ENCODE measurements at places on chromosomes 4 and X. TPM values are rescaled to one million over a fixed set of nuclear protein-coding genes. Genes with fewer than 3 reads are reported as not detected.

AMBN gene
- total RNA-seq, result not detected

- DNase-seq, result no peak
Observed at GRCh38 chr4:148064451-148064850, 332.6 kb downstream of the ARHGAP10 start.

GPR78 gene
- total RNA-seq, result 1.4 TPM

DNA sequence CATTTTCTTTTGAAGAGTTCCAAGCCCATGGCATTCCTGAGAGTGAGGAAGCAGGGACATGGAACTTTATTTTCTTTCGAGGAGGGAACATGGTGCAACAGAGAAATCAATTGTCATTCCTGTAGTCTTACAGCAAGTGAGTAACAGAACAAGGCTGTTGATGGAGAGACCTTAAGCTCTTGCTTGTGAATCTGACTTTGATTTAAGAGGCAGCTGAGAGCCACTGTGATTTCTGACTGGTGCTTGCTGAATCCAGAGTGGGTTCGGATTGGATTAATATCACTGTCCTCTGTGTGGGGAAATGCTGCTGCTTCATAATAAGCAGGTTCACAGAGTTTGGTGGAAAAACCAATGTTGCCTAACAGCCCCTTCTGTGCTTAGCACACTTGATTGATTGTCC is 4.7 kb upstream of the ATP1B4 start:
- DNase-seq, result no peak

GRCh38 chr4:2823301-2823670 is 20.4 kb upstream of the ADD1 start:
- DNase-seq, result no peak

DNA sequence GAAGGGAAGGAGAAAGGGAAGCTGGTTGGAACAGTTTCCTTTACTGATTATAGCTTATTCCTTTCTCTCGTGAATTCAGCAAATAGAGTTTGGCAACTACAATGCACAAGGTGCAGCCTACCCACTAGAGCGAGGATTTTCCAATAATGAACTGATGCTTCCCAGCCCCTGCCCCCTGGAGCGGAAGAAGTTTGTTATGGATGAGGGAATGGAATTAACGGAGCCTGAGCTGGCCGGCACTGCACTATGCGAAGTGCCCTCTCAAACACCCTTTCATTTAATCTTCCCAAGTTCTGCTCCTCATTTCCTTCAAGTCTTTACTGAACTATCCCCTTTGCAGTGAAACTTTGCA is 42.5 kb upstream of the CBR4 start:
- no peak for DNase-seq

DNA sequence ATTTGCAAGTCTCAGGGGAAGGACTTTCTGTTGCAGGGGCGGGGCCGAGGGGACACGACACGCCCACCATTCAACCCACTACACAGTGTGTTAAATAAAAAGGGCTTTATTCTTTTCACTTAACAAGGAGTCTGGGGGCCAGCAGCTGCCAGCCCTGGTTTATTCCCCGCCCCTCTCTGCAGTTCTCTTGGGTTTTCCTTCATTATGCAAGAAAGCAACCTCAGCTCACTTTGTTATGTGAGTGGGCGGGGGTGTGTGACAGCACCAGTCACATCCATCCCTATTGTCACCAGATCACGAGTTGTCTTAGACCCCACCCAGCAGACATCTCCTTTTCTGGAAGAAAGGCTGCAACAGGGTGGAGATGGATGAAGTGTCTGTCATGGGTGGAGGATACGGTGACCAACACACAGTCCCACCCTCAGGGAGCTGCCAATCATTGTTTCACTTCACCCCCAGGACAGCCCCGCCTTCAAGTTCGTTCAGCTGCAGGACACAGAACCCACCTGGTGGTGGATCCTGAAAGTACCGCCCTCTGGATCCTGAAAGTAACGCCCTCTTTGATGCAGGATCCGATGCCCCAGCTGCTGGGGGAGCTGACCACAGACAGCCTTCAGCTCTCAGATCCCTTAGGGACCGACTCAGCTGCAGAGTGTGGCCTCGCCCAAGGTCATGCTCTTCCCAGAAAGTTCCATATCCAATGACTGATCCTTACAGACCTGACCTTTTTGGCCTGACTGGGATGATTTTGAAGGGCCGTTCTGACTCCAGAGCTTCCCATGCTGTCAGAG is 79.6 kb downstream of the SMIM20 start:
- DNase-seq, result no peak

GRCh38 chr4:184563621-184564020 is 85.6 kb downstream of the CASP3 start:
- DNase-seq, result no peak

- DNase-seq, result no peak
Observed at GRCh38 chr4:79043138-79043537, 103.9 kb upstream of the PAQR3 start.

DNA sequence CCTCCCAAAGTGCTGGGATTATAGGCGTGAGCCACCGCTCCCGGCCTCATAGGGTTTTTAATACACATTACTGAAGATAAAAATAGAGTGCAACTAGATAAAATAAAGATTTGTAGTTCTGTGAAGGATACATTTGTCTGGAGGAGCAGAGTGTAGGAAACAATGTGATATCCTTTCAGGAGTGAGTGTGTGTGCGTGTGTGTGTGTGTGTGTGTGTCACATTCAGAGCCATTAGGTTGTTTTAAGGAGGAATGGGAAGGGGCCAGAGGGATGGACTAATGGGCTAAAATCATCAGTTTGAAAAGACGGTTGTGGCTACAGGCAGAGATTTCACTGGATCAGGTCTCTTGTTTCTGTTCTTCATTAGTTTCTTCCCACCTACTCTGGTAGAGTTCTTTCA is 40.0 kb downstream of the RBPJ start:
- DNase-seq, result no peak

- no peak for DNase-seq
Observed at GRCh38 chr4:127643791-127644190, 11.0 kb downstream of the INTU start.

- no peak for DNase-seq
Observed at GRCh38 chr4:73593631-73594241, 26.5 kb downstream of the RASSF6 start.

- no peak for DNase-seq
Observed at GRCh38 chr4:7973545-7973981, 33.9 kb upstream of the AFAP1 start.

MAB21L2 gene
- total RNA-seq, result not detected

AADAT gene
- 9.1 TPM for total RNA-seq

DNA sequence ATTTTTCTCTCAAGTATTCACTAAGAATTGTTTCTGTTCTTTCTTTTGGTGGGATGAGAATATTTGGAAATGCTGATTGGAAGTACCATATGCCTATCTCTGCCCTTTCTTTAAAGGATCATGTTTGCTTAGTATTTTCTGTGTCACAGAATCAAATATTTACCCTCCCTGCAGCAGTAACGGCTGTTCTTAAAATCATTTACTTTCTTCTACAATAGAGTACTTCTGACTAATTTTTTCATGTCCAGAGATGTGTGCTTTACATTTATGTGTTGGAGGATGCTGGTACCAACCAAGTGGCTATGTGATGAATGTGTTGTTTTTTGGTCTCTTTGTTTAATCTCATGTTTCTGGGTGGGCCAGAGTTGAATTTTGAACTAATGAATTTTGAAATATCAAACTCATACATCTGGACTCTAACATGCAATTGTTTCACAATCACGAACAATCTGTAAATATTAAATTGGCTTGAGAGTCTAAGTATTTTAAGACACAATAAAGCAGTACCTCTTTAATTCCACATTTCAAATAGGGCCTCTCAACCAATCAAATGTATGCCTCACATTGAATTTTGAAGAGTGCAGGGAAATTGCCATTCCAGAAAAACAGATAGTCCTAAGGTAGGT is 59.4 kb upstream of the ARSJ start:
- DNase-seq, result no peak

GRCh38 chr4:13912966-13913365 is 285.4 kb upstream of the BOD1L1 start:
- no peak for DNase-seq

DNA sequence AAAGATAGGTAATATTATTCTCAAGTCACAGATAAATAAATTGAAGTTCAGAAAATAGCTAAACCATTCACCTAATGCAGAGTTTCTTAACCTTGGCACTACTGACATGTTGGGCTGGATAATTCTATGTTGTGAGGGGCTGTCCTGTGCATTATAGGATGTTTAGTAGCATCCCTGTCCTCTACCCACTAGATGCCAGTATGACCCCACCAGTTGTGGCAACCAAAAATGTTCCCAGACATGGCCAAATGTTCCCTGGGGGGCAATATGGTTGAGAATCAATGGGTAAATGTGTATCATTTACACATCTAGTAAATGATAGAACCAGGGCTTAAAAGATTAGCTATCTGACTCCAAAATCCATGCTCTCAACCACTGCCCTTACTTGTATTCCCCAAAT is 140.9 kb downstream of the COL4A6 start:
- DNase-seq, result no peak

- DNase-seq, result no peak
Observed at GRCh38 chrX:48467281-48467761, 2.7 kb downstream of the SLC38A5 start.

DNA sequence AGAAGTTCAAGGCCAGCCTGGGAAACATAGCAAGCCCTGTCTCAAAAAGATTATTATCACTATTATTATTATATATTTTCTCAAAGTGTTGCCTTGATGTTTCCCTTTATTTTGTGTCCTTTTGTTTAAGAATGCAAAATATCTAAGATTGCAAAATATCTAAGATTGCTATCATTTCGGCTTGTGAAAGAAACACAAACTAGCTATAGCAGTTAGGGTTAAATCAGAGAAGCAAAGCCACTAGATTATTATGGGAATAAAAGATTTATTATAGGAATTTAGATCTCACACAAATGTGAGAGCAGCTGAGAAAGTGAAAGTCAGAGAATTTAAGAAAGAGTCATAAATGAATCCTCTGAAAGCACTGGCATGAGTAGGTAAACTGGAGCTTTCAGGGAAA is 18.0 kb upstream of the TMEM184C start:
- DNase-seq, result no peak

DNA sequence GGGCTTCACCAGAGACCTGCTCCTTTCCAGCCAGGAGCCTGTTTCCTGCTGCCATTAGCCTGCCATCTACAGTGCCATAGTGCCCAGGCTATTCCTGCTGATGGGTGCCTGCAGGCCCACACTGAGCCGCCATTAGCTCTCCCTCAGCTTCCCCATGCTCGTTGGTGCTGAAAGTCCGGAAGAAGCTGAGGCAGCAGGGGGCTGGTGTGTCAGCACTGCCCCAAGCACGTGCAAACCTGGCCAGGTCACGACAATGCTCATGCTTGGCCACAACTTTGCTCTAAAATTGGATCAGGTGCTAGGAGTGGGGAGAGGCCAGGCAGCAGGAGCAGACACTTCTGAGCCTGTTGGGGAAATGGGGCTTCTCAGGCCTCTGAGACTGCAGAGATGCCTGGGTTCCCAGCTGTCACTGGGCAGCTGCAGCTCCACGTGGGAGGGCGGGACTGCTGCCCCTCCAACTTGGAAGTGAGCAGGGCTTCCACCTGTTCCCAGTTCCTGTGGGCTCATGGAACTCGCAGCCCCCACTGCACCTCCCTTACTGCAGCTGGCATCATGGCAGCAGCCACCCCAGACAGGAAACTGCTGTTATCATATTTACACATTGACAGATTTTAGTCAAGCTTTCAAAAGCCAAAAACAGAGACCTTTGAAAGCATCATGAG is 913.9 kb downstream of the FSTL5 start:
- DNase-seq, result no peak

DNA sequence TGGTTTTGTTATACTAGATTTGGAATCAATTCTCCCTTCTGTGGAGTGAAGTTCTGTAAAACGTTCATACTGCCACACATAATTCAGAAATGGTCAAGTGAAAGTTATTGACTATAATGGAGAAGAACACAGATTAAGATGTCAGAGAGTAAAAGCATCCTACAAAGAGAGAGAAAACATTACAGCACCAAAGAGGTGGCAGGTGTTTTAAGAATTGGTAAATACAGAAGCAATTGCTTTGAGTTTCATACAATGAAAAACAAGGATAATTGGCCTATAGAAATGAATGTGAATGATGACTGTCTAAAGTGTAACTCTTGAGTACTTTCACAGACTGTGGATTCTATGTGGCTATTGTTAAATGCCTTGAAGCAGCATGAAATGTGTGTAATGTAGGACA is 435.6 kb upstream of the SMIM31 start:
- DNase-seq, result no peak

DNA sequence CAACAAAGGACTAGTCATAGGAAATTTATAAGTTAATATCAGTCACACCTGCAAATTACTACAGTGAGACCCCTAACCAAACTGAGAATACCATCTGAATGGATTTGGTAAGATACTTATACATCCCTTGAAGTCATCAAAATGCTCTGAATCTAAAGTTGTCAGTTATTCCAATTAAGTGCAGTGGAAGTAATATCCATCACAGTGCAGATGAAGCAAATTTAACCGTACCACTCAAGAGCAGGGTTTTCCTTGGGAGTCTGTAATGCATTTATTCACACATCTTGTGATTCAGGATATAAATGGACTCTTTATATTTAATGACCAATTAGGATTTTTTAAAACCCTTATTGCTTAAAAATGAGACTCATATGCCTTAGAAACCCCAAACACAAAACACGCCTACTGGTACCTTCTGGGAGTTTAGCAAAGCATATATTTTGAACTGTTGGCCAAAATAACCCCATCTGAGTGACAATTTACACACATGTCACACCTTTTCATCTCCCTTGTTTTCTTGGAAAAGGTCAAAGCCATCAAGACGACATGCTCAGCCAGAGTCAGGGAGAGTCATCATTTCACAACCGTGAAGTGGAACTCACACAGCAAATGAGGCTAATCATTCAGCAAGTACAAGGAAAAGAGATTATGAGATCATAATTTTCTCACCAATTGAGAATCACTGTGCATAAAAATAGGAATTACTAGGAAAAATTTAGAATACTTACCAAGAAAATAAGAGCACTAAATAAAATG is 303.7 kb downstream of the HNRNPD start:
- DNase-seq, result no peak

DNA sequence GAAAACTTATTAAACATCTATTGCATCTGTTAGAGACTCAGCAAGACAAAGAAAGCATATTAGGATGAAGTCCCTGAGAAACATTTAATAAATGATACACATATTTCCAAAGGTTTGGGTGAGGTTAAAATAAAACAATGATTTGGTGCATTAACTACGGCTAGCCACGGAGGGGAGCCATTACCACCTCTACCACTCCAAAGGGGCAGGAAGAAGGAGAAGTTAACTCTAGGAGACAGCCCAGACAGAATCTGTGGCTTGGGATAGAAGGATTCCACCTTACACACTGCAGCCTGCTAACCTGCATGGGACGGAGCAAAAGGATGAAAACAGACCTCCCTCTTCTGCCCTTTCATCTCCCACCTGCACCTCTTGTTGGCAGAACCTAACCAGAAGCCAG is 189.1 kb upstream of the C1QTNF7 start:
- DNase-seq, result no peak

- no peak for DNase-seq
Observed at GRCh38 chr4:185559915-185560281, 24.6 kb upstream of the PDLIM3 start.

- DNase-seq, result no peak
Observed at GRCh38 chrX:9369802-9370291, 95.0 kb upstream of the TBL1X start.

DNA sequence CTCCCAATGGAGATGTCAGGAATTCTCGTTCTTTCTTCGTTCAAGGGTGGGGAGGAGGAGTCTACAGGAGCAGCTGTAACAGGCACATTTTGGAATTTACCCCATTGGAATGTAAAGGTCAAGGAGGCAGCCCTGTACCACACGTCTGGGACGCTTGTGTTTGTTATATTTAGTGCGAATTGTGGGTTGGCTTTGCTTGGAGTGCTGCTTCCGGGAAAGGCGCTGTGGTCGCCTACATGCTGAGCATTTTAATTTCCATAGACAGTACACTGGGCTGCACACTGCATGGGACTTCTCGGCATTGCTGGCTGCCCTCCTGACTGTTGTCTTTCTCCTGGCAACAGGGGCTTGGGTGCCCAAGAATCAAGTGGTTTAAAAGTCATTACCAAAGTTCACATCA is 12.8 kb downstream of the GYG2 start:
- DNase-seq, result no peak
